ENCODE measurements at places on chromosomes 3 and 15.

DNA sequence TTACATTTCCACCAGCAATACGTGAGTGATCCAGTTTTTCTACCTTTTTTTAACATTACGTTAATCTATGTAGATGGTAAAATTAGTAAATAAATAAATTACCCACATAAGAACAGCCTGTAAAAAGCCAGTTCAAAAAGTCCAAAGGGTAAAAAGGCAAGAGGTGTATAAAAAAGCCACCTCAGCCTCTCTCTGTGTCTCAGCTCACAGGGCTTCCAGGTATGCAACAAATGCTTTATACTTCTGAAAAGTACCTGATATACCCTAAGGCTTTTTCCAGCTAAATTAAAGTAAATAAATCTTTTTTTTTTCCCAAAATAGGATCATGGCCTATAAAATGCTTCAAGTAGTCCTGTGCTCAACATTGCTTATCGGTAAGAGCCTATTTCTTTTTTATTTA is at the start of gene C3orf85:
TSS of gene C3orf85 (plus strand) at position 197 of the 400 bp plus-strand sequence. CDS start at position 326, 129 bp downstream.
- no peak for DNase-seq

GRCh38 chr3:58093574-58094195 is 85.5 kb downstream of the FLNB start:
- no peak for DNase-seq

GRCh38 chr3:48565591-48566400 is 2.2 kb upstream of the UCN2 start:
- DNase-seq, result no peak

- no peak for DNase-seq
Measured at GRCh38 chr3:81492040-81492439, 269.4 kb downstream of the GBE1 start.

GRCh38 chr3:20842594-20843436 is 656.8 kb upstream of the SGO1 start:
- no peak for DNase-seq

DNA sequence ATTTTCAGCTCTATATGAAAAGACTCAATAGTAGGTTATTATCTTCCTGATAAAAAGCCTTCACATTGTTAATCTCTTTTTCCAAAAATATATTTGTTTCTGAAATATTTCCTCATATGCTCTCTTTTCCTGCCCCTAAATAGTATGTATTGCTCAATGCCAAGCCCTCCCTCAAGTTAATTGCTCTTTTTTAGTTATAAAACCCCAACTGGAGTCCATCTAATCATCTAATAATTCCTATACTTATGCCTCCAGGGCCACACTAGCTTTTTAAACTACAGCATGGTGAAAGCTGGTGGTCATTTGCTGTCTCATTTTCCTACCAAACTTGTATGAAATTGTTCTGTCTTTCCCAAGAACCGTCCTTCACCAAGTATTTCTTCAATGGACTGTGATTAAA is 26.7 kb downstream of the AQP9 start:
- no peak for DNase-seq

DNA sequence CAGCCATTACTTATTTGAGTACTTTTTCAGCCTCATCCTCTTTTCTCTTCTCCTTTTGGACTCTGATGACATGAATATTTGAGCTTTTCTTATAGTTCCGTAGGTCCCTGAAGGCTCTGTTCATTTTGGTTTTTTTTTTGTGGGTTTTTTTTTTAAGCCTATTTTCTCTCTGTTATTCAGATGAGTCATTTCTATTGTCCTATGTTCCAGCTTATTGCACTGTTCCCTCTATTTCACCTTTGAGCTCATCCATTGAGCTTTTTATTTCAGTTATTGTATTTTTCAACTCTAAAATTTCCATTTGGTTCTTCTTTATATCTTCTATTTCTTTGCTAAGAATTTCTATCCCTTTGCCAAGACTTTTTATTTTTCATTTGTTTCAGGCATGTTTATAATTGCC is 7.2 kb upstream of the MGLL start:
- no peak for DNase-seq

GRCh38 chr3:98552232-98553020 is 20.6 kb downstream of the GPR15 start:
- no peak for DNase-seq

DNA sequence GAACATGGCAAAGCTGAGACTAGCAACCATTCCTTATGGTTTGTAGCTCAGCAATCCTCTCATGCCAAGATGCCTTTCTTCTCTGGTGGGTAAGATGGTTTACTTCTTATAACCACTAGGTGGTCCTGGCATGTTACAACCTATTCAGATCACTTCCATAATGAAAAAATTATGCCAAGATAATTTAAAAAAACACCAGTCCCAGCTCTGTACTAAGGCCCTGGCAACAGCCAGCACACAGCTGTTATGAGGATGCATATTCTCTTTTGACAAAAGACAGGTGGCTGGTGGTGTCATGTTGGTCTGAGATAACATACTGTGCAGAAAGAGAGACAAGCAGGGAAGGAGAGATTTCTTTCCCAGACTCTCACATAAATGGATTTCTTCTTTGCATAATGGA is 65.7 kb upstream of the FRMD4B start:
- DNase-seq, result no peak

DNA sequence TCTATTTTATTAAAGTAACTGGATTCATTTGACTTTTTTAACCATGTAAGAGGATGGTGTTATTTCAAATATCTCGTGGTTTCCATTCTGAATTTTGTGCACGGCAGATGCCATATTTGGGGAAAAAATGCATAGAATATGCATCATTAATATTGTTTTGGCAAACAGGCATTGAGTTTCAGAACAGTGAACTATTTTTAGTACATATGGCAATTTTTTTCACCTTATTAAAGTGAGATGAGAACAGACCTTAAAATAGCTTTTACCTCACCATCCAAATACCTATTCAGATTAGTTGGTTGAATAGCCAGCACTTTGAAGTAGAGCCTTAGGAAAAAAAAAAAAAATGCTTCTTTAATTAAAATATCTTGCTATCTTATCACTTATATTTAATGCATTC is 117.3 kb upstream of the FLNB start:
- no peak for DNase-seq

GRCh38 chr3:166405896-166406295 is 568.7 kb upstream of the BCHE start:
- no peak for DNase-seq

GRCh38 chr15:40360015-40360414 is 2.0 kb downstream of the DISP2 start:
- no peak for DNase-seq

GRCh38 chr3:195250473-195251251 is 20.3 kb downstream of the XXYLT1 start:
- DNase-seq, result no peak

GRCh38 chr3:185549122-185549521 is 3.3 kb downstream of the LIPH start:
- no peak for DNase-seq

GRCh38 chr15:59255680-59256336 is 49.2 kb downstream of the LDHAL6B start:
- no peak for DNase-seq

GRCh38 chr3:113897373-113897777 is 50.4 kb upstream of the ZDHHC23 start:
- no peak for DNase-seq

DNA sequence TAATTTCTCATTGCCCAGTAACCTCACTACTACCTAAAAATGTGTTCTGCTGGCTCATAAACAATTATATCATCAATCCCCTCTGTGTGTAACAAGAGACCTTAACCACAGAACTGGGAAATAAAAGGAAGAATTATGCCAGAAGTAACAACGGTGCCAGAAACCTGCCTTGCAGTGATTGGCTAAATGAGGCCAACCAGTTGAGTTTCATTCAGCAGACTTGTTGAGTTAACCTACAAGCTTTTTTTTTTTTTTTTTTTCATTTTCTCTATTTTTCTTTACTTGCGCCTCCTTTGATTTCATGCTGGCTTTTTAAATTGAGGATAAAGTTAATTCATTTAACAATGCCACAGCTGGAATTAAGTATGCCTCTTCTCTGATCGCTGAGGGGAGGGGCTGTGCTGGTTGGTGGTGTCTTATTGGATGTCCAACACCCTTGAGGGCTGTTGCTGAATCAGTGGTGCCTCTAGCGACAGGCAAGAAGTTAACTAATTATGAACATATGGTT is 30.0 kb upstream of the GMNC start:
- no peak for DNase-seq

GRCh38 chr15:62444104-62445022 is 279.3 kb upstream of the C2CD4B start:
- DNase-seq, result no peak

- no peak for DNase-seq
Measured at GRCh38 chr3:40886660-40887425, 312.5 kb upstream of the CTNNB1 start.

DNA sequence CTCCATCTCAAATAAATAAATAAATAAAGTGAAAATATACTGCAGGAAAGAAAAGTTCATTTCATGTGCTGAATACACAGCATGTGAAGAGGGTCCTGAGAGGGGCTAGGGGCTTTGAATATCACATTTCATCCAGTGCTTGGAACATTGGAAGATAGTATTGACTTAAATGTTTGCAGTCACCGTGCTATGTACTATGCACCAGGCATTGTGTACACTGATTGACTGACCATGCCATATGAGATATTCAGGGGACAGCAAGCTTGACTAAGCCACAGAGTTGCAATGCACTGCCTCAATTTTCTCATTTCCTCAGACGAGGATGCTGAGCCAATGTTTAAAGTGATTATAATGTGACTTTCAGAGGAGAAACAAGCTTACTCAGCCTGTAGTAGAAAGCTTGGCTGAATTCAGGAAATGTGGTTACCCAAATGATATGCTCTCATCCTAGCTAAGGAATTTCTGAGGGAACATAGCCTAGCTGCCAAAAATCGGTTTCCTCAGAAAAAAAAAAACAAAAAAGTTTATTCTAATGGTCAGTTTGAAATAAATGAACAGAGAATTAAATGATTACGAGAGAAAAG is 557.9 kb downstream of the FGF12 start:
- no peak for DNase-seq

DNA sequence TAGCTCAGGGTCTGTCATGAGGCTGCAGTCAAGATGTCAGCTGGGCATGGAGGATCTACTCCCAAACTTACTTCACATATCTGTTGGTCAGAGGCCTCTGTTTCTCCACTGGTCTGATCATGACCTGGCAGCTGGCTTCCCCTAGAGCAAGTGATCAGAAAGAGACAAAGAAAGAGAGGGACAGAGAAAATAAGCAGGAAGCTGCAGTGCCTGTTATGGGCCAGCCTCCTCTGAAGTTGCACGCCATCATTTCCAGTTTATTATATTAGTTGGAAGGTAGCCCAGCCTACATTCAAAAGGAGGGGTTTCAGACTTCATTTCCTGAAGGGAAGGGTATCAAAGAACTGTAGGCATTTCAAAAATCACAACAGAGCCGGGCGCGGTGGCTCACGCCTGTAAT is 5.0 kb upstream of the RPP25 start:
- no peak for DNase-seq

- peak; percentile 16 for DNase-seq
Measured at GRCh38 chr3:98980915-98981596, 79.6 kb upstream of the DCBLD2 start.

GRCh38 chr3:69276884-69277283 is 109.0 kb downstream of the FRMD4B start:
- no peak for DNase-seq

- DNase-seq, result no peak
Measured at GRCh38 chr15:29681166-29681845, 141.0 kb downstream of the TJP1 start.

- no peak for DNase-seq
Measured at GRCh38 chr3:191352014-191352413, 21.7 kb upstream of the UTS2B start.
